Stimulated activated CD4-positive, alpha-beta T cell treated with anti-CD3 and anti-CD28 coated beads, TNF-alpha, amount 100 ng/mL, for 4 hours (primary cell): ENCODE measurements at places on chromosomes 16 and 17.

DNA sequence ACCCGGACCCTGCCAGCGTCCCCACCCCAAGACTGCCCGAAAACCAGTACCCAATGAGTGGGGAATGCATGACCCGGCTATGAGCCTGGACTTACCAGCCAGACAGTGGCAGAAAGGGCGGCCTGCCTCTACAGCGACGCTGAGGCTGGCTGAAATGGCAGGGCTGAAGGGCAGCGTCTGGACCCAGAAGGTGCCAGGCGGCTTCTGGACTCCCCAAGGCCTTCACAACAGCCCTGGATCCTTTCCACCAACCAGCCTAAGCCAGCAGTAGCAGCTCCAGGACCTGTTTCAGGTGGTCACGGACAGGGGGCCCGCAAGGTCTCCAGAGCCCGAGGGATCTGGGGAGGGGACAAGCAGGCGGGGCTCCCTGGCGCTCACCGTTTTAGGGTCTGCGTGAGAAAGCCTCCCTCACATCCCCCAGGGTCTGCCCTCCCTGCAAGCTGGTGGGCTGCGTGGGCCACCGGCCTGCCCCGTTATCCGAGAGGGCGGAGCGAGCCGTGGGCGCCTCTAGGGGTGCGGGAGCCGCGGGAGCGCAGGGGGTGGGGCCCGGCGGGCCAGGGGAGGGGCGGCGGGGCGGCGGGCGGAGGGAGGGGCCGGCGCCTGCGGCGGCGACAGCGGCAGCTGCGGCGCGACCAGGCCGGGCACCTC lies at the start of gene RIPOR1:
Gene RIPOR1 (plus strand): TSS at position 608 of the 648 bp plus-strand sequence. CDS start 9,618 bp downstream, outside the sequence.
- no peak for DNase-seq

DNA sequence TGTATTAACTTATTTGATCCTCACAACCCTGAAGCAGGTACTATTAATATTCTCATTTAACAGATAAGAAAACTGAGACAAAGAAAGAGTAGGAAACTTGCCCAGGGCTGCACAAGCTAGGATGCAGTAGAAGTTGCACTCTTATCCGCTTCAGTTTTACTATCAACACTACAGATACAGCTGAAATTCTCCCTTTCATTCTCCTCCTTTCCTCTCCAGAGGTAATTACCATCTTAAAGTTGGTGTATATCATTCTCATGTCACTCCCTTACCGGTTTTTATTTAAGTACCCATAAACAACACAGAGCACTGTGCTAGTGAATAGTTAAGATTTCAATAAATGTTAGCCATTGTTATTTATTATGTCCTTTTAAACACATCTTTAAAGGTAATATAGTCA lies 3.5 kb downstream of the GDE1 start:
- DNase-seq, result no peak

GRCh38 chr17:44960691-44961090 lies 7.4 kb downstream of the C1QL1 start:
- DNase-seq, result no peak

DNA sequence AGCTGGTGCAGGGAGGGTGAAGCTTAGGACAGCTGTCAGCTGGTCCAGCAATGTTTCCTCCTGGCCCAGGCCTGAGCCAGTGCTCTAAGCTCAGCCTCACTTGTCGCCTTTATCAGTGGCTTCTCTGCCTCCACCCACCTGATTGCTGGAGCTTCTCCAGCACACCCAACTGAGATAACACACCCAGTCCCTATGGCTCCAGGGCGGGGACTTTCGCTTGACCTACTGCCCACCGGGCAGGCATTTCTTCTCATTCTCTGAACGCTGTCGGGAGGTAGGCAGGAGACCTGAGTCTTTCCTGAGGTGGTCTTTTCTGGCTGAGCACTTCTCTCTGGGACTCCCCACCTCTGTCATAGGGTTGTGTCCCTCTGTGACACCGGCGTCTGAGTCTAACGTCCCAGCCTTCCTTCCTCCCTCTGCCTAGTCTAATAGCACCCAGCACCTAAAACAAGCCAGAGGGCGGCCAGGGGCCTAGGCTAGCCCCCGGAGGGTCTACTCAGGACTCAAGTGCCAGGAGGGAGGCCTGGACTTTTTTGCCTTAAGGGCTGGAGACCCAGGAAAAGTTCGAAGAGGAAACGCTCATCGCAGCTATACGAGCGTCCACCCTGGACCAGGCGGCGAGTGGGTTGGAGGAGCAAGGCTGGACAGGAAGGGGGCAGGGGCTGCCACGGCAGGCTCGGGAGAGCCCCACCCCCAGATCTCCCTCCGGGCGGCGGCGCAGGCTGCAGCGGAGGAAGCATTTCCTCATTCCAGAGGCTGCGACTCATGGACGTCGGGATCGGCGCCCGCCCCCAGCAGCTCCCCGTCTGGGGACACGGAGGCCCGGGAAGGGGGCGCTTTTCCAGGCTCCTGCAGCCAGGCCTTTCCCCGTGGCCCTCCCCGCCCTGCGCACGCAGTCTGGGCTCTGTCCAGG lies 756 bp downstream of the TAX1BP3 start:
- no peak for DNase-seq

- no peak for DNase-seq
Observed at GRCh38 chr17:81428516-81428915, 33.3 kb downstream of the BAHCC1 start.

GRCh38 chr16:8579559-8579958 lies 10.8 kb downstream of the TMEM114 start:
- no peak for DNase-seq

DNA sequence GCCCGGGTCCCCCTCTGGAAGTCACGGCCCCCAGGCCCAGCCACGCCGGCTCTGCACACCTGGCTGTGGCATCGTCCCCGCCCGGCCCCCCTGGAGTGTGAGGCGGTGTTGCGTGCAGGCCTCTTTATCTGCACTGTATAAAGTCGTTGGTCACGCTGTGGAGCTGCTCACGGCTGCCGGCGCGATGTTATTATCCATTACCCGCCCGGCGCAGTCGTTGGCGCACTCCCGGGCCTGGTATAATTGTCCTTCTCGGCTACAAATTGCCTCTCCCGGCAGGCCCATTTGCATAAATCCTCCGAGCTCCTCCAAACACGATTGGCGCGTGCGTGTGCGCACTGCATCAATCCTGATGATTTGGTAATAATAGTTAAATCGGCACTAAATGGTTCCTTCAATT lies 57.8 kb downstream of the BAHCC1 start:
- no peak for DNase-seq

GRCh38 chr16:84368308-84368996 lies at the start of gene ATP2C2:
Gene ATP2C2 (plus strand): TSS chr16:84368538. CDS start chr16:84368616, 78 bp downstream.
- DNase-seq, result no peak

- no peak for DNase-seq
Observed at GRCh38 chr17:54883939-54884338, 16.7 kb upstream of the TOM1L1 start.

- no peak for DNase-seq
Observed at GRCh38 chr16:31286421-31287032, 26.8 kb downstream of the ITGAM start.

DNA sequence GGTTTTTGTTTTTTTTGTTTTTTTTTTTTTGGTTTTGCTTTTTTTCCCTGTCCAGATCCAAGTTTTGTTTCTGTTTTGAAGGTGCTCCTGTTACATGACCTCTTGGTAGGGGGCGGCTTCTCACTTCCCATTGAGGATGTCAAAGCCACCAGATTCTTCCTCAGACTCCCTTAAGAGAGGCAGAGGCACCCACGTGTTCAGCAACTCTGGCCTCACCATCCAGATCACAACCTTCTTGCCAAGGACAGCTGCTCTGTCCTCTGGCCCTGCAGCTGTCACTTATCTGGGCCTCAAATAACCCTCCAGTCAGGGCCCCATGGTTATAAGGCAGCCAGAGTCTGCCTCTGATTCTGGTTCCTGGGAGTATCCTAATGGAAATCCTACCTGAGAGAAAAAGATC lies 208.5 kb downstream of the STX8 start:
- no peak for DNase-seq

DNA sequence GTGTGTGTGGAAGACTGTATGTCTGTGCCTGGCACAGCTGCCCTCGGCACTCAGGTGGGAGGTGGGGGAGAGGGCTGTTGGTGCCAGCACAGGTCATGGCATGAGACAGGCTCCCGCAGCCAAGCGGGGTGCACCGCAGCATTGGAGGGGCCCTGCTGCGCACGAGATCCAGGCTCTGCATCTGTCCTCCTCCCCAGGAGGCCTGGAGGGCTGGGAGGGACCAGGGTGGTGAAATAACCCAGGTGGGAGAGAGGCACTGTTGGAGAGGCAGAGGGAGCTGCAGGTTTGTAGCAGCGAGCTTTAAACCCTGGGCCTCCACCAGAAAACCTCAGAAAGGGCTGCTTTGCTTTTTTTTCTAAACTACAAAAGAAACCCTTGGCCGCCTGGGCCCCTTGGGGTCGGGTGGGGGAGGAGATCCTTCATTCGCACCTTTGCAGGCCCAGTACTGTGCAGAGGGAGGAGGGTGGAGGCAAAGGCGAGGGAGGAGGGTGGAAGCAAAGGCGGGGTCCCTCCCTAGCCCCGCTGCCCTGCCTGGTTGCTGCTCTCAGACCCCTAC lies 241.7 kb downstream of the SEC14L1 start:
- DNase-seq, result no peak

DNA sequence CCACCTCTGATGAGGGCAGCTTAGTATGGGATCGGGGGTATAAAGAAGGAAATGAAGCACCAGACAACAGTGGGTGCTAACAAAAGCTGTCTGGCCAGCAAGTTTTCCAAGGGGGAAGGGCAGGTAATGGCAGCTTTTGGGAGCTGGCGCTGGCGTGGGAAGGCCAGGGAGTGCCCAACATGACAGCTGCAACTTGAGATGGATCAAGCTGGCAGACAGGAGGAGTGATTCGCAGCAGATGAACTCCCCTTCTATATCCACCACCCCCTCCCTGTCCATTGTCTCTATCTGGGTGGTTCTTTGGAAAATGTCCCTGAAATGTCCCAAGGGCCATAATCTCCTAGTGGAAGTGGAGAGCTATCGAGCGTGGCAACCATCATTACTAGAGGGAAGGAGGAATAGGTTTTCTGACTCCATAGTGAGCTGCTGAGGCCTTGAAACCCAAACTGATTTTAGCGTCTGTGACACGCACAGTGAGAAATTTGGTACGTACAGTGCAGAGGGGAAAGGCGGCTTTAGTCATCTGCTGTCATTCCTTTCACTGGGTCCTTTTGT lies 4.8 kb upstream of the INPP5K start:
- DNase-seq, result no peak

DNA sequence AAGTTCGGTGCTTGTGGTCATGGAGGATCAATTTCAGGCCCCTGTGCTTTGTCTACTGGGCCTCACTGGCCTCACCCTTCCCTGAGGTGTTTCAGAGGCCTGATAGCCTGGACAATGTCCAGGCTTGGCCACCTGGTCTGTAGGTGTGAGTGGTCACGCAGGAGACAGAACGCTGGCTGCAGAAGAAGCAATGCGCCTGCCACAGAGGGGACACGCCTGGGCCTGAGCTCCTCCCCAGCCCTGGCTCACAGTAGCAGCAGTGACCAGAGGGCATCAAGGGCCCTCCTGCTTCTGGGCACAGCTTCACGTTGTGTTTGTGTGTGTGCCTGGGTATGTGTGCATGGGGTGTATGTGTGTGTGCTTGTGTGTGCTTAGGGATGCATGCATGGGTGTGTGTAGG lies 1.9 kb upstream of the PITPNM3 start:
- DNase-seq, result no peak

GRCh38 chr17:28115046-28115445 lies 72.6 kb downstream of the NLK start:
- DNase-seq, result no peak

GRCh38 chr16:80347900-80348299 lies 192.9 kb upstream of the DYNLRB2 start:
- no peak for DNase-seq

GRCh38 chr17:51668963-51669246 lies 408.6 kb downstream of the UTP18 start:
- DNase-seq, result no peak

DNA sequence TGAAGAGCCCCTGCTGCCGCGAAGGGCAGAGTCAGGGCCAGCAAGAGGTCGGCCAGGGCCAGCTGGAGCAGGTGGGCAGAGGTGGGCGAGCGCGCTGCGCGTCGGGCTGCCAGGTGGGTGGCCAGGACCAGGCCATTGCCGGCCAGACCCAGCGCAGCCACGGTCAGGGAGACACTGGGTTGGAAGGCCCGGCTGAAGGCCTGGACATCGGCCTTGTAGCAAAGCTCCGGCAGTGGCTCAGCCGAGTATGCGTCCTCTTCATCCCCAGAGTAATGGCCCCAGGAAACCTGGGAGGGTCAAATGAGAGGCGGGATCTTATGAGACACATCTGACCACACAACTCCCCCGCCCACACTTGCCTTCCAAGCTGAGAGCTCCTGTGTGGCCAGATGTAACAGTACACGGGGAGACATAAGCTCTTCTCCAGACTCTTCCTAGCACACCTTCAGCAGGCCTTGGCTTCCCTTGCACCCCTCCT lies 1.3 kb downstream of the CCR10 start:
- no peak for DNase-seq

- DNase-seq, result no peak
Observed at GRCh38 chr16:48206594-48207242, 37.4 kb upstream of the LONP2 start.

- DNase-seq, result no peak
Observed at GRCh38 chr17:61809816-61810392, 53.4 kb downstream of the BRIP1 start.

GRCh38 chr17:31702041-31702440 lies 157.0 kb downstream of the COPRS start:
- no peak for DNase-seq

GRCh38 chr16:69476920-69477443 lies 52.6 kb downstream of the CYB5B start:
- DNase-seq, result no peak

DNA sequence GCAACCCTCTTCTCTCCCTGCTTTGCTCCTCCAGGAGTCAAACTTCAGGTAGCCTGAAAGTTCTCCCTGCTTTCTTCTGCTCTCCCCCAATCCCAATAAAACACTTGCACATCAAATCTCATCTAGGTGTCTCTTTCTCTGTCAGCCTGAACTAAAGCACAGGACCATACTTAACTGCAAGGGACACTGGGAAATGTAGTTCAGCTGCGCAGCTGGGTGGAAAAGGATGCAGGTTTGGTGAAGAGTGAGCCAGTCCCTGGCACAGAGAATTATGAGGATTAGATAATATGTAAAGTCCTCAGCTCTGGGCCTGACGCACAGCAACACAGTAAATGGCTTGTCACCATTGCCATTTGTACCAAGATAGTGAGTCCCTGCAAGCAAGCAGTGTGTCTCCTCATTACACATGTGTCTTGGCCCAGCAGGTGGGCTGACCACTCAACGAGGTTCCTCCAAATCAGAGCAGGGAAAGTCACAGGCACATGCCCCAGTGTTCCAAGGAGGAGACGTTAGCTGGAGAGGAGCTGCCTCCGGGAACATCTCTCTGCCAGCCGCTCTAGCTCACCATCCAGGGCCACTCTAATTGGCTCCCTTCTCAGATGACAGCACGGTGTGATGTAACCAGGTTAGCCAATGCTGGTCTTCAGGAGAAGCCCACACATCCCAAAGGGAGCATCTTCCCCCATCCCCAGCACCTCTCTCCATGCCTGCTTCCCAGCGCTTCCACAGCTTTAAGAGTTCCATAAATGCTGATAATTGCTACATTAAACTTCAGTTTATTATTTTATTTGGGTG lies 29.7 kb upstream of the IRX3 start:
- DNase-seq, result no peak

GRCh38 chr16:65725156-65725845 lies 603.4 kb upstream of the CDH11 start:
- DNase-seq, result no peak
